Stimulated activated naive CD4-positive, alpha-beta T cell treated with Interleukin-2 at 50 U/mL for 16 hours (primary cell): ENCODE measurements at places on chromosomes 3 and 15.

GRCh38 chr15:32682569-32682968 is 35.2 kb upstream of the GREM1 start:
- DNase-seq = no peak

GRCh38 chr3:173257797-173258196 is 116.8 kb upstream of the SPATA16 start:
- no peak for DNase-seq

DNA sequence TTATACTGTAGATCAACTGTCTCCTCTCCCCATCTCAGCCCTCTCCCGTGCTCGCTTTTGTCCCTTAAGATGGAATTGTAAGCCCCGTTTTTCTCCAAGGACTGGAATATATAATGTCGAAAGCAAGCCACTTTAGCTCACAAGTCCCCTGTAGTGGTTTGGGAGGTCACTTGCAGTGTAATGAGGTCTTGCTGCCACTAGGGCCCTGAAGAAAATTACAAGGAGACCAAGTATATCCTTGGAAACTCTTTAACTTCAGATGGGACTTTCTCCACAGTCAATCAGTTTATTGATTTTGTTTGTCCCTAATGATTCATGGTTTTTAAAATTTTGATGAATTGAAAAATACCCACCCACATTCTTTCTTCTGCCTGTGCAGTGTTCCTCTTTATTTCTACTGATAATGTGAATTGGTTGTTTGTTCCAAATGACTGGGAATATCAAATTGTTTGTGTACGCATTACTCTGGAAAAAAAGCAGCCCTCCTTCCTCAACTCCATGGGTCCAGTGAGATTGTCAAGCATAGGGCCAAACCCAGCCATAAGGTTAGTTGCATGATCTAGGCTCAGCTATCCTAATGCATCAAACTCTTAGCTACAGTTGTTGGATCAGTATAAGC is 294.8 kb downstream of the MCTP2 start:
- no peak for DNase-seq

DNA sequence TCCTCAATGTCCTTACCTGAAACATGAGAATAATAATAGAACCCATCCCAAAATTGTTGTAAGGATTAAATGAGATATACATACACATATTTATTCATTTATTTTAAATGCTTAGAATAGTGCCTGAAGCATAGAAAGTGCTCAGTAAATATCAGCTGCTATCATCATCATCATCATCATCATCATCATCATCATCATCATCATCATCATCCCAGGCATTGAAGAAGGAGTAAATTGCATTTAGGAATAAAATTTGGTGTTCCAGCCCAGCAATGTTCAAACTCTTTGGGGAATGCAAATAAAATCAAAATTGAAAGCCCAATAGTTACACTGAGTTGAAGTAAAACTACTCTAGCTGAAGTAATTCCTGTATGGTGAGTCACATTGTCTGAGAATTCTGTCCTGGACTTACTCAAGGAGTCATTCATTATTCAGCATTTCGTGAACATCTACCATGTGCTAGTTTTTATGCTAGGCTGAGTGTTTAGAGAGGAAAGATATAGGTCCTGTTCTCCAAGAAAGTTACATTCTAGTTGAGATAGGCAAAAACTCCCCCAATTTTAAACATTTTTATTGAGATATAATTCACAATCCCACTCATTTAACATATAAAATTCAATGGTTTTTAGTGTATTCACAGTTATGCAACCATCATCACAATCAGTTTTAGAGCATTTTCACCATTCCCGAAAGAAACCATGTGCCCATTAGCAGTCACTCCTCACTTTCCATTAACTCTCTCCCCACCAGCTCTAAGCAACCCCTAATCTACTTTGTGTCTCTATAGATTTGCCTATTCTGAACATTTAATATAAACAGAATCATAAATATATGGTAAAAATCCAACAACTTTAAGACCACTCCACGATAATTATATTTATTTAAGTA is 107.2 kb downstream of the FRMD5 start:
- no peak for DNase-seq

GRCh38 chr15:39657181-39657580 is 76.3 kb downstream of the THBS1 start:
- DNase-seq = no peak

- no peak for DNase-seq
Observed at GRCh38 chr3:86973440-86973839, 17.5 kb downstream of the VGLL3 start.

- no peak for DNase-seq
Observed at GRCh38 chr3:123159926-123160635, 41.7 kb upstream of the SEC22A start.

- DNase-seq = no peak
Observed at GRCh38 chr3:65899226-65899625, 139.5 kb downstream of the MAGI1 start.

- DNase-seq = no peak
Observed at GRCh38 chr3:188706176-188706575, 465.6 kb upstream of the TPRG1 start.

DNA sequence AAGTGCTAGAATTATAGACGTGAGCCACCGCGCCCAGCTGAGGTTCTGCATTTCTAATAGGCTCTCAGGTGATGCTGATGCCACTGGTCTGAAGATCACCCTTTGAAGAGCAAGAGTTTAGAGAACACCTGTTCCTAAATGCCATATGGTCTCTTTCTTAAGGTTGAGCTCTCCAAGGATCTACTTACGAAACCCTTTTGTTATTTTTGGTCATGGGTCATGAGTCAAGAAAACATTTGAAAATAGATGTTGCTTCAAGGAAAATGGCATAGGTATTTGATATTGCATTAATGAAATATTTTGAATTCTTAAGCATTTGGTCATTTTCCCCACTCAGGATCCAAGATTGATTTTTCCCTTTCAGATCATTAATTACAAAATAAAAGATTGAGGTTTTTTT is 74.7 kb upstream of the SOX2 start:
- DNase-seq = no peak

DNA sequence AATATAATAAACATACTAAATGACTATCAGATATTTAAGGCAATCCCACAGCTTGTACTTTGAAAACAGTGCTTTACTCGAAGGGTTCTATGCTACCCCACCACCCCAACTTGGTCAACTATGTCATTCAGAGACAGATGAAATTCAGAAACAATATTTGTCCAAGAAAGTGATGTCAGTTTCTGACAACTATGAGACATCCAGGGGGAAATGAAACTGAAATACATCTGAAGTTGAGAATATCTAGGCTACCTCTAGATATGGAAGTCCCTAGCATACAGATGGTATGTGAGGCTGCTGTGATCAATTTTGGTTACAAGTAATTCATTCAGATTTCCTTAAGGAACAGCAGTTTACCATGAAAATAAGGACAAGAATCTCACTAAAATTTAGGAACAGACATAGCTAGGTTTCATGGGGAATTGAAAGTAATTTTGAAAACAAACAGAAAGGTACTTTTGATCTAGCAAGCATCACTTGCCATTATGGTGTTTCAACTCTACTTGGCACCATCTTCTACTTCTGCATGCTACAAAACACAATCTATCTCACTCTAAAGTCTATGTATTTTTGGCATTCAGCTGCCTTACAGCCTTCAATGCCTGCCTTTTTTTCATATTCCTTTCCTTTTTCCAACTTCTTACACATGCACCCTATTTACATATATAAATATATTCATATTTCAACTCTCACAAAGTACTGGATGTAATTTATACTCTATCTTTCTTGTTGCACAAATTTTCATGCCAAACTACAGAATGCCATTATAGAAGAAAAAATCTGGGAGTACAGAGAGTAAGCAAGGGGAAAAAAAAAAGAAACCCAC is 21.7 kb downstream of the ATG3 start:
- DNase-seq = no peak
